GM18507 (cell line): ENCODE measurements at places on chromosomes 12 and 14.

- no peak for DNase-seq
These were observed 129.7 kb upstream of the TMPO start for GRCh38 chr12:98385641-98386040.

DNA sequence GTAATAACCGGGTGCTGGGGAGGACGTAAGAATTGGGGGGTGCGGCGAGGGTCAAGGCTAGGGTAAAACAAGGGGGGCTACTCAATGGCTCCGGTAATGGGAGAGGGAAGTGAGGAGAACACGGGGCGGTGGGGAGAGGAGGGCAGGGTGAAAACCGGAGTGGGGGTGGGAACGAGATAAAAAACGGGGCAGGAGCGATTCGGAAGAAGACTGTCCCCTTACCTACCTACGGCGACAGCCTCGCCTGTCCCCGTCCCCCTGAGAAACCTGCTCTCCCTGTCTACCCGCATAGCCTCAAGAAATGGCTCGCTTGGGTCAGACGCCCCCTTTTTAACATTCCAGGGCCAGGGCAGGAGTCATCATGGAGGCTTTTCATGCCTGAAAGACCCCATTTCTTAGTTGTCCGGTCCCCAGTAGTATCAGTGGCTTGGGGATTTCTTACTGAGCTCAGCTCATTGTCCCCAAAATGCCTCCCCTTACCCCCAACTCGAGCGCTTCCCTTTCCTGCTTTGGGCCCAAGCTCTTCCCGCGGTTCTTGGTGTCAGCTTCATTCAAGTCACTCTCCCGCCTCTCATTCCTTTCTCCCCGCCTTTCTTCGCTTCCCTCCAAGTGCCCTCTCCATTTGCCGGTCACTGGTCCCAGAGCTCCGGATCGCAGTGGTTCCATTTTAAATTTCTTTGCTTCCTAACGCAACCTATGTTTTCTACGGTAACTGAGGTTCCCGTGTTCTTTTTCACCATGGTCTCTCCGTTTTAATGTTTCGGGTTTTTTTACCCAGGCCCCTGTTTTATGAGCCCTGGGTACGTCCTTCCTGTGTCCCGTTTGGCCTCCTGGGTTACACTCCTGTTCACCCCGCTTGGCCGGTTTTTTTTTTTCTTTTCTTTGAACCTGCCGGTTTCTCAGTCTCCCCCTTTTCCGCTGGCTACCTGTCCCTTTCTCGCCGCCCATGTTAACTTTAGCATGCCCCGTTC, 1.2 kb upstream of the WSB2 start:
- peak; percentile 12 for DNase-seq

DNA sequence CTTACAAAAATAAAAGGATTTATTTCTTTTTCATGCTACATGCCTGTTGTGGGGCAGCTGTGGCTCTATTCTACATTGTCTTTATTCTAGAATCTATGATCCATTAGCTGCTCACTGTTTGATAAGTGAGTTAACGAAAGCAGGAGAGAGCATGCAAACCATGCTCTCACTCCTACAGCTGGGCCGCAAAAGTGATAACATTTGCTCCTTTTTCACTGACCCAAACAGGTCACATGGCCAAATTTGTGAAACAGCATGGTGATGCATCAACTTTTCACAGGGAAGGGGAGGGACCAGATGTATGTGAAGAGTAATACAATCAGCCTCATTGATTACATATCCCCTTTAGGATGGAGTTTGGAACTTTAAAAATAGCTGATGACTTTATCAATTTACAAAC, 456.9 kb upstream of the SYT1 start:
- no peak for DNase-seq

DNA sequence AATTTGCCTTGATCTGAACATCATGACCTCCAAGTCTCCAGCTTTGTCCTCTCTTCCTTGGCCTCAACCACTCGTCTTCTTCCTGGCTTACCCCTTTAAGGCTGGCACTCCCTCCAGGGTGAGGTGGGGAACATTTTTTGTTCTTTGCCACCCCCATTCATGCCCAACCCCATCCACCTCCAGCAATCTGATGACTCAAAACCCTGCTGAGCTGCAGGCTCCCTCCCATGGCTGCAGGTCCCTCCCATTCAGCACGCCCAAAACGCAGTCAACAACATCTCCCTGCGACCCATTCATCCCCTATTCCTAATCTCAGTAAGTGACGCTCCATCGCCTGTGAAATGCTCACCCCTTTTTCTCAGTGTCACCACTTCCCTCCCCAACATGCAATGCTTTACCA, 138.8 kb upstream of the PRMT8 start:
- DNase-seq: no peak

DNA sequence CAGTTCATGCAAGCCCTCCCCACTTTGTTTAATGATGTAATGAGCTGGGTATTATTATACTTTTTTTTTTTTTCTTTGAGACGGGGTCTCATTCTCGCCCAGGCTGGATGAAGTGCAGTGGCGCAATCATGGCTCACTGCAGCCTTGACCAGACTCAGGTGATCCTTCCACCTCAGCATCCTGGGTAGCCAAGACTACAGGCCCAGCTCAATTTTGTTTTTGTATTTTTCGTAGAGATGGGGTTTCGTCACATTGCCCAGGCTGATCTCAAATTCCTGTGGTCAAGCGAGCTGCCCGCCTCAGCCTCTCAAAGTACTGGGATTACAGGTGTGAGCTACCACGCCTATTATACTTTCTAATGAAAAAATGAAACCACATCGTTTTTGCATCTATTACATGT, 4.5 kb upstream of the DCAF11 start:
- no peak for DNase-seq

DNA sequence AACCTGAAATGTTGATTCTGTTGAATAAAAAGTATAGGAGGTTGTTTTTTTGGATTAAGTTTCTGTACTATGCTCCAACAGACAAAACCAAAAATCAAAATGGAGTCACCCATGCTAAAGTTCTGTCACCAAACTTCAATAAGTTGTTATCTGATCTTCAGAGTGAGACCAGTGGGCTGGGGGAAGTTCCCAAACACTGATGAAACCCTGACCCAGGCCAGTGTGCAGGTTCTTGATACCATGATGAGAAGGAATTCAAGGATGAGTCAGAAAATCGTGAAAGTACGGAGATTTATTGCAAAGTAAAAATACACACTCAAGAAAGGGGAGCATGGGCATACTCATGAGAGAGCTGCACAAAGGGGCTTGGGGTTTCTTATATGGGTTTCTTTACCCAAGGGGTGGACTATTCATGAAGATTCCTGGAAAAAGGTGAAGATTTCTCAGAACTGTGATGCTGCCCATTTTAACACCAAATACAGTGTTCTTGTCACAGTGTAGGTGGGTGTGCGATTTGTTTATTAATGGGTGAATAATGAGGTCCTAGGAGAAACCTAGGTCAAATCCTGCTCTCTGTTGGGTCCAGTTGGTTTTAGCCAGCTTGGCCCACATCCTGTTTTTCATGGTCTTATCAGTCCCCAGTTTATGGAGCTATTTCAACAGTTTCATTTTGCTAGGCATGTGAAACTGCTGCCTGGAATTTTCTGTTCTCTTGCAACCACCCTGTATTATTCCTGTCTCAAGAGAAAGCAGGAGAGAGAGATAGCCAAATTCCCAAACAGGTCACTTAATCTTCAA, 27.5 kb upstream of the DENND5B start:
- DNase-seq: no peak

GRCh38 chr14:67285876-67286452, 44.7 kb downstream of the PALS1 start:
- DNase-seq: peak; percentile 2

GRCh38 chr12:43836475-43836989, 651 bp downstream of the TMEM117 start:
- DNase-seq: no peak

GRCh38 chr12:85095501-85095900, 59.4 kb downstream of the LRRIQ1 start:
- no peak for DNase-seq

DNA sequence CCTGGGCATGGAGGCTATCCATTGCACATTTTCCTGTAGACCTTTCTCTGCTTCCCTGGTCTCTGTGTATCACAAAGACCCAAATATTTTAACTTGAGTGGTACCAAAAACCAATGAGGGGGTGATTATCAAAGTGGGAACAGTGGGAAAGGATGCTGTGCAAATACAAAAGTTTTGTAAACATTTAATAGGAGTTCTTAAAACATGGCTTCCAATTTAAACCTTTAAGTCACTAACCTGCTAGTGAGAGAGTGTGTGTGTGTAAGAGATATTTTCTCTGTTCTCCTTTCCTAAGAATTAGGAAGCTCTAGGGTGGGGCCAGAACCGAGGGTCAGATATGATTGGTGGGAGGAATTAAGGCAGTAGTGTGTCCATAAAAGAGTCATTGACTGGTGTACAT, 64.5 kb upstream of the ARHGAP5 start:
- DNase-seq: no peak

GRCh38 chr12:28939427-28939826, 209.7 kb upstream of the FAR2 start:
- DNase-seq: no peak

GRCh38 chr12:84840356-84840755, 72.2 kb downstream of the SLC6A15 start:
- no peak for DNase-seq

- DNase-seq: no peak
These were observed 110.5 kb upstream of the FUT8 start for GRCh38 chr14:65301862-65302539.

- no peak for DNase-seq
These were observed 1.4 kb downstream of the THTPA start for GRCh38 chr14:23557521-23557920.
